ENCODE measurements at places on chromosomes 11 and 22.

- peak; percentile 44 for DNase-seq
Observed at GRCh38 chr11:126282361-126282735, 545 bp upstream of the TIRAP start.

- no peak for DNase-seq
Observed at GRCh38 chr11:23502826-23503225, 642.6 kb upstream of the CCDC179 start.

DNA sequence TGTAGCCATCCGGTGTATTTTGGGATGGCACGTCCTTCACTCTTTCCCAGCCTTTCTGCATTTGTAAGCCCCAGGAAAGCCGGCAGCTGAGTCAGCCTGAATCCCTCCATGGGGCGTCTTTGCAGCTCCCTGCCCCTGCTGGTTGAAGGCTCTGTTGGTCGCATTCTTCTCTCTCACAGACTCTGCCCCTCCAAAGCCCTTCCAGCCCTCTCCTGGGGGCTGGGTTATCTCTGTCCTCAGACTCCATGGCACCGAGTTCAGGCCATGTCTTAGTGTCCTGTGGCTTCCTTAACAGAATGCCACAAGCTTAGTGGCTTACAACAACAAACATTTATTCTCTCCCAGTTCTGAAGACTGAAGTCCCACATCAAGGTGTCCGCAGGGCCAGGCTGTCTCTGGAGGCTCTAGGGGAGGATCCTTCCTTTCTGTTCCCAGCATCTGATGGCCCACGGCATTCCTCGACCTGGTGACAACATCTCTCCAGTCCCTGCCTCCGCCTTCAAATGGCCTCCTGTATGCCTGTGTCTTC lies 62.2 kb downstream of the BCR start:
- no peak for DNase-seq

GRCh38 chr11:117704395-117705100 lies 92.5 kb downstream of the DSCAML1 start:
- no peak for DNase-seq

DNA sequence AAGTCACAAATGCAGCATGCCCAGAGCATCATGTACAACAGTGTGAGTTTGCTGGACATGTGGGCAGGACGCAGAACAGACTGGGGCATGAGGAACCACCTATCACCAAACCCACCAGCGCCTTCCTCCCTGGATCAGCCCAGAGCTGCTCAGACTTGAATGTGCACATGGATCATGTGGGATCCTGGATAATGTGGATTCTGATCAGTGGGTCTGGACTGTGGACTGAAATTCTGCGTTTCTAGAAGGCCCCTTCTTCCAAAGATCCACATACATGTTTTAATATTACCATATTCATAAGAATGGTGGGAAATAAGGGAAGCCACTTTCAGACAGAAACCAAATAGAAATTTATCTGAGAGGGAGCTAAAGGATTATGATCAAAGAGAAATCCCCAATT lies 85.6 kb upstream of the VPREB1 start:
- no peak for DNase-seq

DNA sequence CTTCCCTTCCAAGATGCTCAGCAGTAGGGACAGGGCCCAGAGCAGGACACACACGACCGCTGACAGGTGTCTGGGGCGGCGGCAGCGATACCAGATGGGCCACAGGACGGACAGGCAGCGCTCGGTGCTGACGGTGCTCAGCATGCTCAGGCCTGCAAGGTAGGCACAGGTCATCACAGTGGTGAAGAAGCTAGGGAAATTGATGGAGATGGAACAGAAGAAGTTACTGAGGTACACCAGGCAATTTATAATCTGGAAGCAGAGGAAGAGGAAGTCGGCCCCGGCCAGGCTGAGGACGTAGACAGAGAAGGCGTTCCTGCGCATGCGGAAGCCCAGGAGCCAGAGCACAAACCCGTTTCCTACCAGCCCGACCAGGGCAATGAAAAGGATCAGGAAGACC lies 4.6 kb downstream of the MRGPRX2 start:
- DNase-seq: no peak

DNA sequence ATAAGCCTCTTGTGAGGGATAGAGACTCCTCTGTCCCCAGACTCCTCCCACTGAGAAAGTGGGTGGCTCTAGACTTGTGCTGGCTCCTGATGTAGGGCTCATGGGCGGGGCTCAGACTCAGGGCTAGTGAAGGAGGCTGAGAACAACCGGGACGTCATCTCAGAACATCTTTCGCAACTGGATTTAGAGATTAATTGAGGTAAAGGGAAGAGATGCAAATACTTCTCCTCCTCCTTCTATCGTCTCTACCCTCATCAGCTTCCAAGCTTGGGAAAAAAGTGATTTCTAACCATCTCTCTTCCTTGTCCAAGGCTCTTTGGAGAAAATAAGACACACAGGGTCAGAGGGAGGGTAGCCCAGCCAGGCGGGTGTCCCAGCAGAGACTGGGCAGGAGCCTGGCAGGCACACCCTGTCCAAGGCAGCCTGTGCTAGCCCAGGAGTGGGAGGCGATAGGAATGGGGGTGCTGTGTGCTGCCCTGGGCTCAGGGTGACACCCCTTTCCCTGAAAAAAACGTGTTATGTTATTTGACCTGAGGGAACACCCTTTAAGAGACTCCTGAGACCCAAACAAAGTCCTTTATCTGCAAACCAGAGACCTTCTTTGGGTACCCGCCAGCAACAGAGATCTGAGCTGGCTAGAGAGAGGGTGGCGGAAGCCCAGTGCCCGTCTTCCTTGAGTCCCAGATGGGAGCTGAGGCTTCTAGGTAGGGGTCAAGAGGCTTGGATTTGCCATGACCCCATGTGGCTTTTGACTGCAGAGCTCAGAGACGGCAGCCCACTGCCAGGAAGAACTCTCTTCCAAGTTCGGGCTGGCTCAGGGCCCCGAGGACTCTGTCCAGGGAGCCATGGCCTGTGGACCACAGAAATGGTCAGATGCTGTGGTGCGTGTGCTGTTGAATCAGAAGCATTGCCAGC lies 160.9 kb downstream of the ADAMTS15 start:
- no peak for DNase-seq

GRCh38 chr11:612201-612960 lies 3.4 kb downstream of the IRF7 start:
- no peak for DNase-seq

GRCh38 chr11:83147895-83148294 lies 9.0 kb upstream of the PCF11 start:
- DNase-seq: no peak

DNA sequence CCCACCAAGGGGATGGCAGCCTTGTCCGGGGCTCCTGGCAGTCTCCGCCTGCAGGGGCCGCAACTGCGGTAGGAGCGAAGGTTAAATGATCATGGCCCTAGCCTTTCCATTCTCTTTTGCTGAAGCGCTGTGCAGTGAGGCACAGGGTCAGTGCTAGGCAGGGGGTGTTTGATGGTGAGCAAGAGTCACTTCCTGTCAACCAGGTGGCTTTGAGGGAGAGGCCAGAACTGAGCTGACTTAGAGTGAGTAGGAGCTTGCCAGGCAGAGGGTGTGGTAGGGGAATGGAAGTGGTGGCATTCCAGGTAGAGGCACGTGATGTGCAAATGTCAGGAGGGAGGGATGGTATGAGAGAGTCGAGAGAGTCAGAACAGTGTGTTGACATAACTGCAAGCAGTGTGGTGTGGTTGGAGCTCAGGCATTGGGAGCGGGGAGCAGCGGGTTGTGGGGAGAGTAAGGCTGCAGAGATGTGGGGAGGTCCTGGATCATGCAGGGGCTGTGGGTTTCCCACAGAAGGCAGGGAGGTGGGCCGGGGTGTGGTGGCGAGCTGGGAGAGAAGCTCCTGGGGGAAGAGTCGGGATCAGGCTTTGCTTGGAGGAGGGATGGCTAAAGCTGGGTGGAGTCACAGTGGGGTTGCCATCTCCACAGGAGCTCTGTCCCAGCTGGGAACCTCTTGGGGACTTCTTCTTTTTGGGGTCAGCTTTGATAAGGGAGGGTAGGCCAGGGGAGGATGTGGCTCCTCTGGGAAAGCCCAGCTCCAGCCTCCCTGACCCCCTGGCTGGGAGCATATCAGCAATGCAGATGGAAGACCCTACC lies 33.3 kb downstream of the AMPD3 start:
- DNase-seq: no peak

DNA sequence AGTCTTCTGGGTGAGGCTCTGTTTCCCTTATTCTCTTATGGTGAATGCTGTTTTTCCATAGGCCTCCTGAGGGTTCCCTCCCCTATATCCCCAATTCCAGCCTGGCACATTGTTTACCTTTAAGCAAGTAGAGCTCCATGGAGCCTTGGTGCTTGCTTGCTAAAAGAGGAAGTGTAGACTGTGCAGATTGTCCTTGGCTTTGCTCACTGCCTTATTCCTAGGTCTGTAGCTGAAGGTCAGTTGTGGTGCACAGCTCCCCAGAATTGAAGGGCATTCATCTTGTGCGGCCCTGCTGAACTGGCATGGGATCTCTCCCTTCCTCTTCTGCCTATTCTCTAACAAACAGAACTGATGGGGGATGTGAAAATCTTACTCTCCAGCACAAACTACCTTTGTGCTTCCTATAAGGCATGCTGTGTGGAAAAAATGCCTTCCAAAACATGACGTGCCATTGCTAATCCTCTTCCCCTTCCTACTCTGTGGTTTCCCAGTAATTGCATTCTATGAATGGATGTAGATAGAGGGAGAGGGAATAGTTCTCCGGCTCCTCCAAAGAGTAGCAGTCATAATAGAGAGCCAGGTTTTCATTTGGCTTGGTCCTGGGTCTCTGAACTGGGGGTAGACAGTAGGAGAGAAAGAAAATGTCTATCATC lies 34.2 kb upstream of the PLET1 start:
- DNase-seq: no peak

- no peak for DNase-seq
Observed at GRCh38 chr11:47509077-47509536, 43.8 kb downstream of the CELF1 start.

- DNase-seq: no peak
Observed at GRCh38 chr11:117380676-117381075, 53.0 kb downstream of the CEP164 start.

GRCh38 chr11:50423208-50423607 lies 390.5 kb downstream of the OR4C45 start:
- DNase-seq: no peak

DNA sequence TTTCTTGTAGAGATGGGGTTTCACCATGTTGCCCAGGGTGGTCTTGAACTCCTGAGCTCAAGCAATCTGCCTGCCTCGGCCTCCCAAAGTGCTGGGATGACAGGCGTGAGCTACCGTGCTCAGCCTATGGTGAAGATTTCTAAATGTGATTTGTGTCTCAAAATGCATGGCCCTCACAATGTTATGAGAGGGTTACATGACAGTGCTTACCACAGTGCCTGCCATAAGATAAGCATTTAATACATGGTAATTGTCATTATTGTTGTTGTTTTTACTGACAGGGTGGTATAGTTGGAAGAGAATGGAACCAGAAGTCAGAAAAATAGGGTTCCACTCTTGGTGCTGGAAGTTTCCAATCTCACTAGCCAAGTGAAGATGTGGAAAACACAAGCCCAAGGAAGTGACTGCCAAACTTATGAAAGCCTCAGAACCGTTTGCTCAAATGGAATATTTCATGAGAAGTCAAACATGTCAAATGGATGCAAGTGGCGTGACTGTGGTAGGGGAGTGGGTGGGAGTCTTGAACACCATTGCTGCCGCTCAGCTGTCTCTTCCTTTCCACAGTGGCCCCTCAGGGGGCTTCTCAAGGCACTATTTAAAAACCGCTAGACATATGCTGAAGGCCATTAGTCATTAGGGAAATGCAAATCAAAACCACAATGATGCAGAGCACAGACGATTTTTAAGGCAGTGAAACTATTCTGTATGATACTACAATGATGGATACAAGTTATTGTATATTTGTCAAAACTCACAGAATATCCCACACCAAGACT lies 29.1 kb upstream of the LMO2 start:
- no peak for DNase-seq

- DNase-seq: no peak
Observed at GRCh38 chr11:933142-933851, 7.6 kb downstream of the AP2A2 start.

DNA sequence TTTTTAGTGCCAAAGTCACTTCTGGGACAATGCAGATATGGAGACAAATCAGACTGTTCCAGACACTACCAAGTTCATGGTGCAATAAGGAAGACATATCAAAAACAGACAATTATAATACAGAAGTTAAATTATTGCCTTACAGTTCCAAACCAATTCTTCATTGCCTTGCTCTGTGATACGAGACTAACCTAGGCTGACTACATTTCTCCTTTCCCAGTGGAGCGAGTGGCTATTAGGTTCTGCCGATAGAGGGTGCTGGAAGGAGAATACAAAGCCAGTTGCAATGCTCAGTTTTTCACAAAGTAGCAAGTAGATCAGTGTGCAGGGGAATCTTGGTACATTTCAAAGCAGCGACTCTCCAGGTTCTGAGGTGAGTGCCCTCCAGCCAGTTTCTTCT lies 67.8 kb downstream of the FAM168A start:
- no peak for DNase-seq

GRCh38 chr22:23912293-23912903 lies 18.2 kb downstream of the MIF start:
- no peak for DNase-seq

DNA sequence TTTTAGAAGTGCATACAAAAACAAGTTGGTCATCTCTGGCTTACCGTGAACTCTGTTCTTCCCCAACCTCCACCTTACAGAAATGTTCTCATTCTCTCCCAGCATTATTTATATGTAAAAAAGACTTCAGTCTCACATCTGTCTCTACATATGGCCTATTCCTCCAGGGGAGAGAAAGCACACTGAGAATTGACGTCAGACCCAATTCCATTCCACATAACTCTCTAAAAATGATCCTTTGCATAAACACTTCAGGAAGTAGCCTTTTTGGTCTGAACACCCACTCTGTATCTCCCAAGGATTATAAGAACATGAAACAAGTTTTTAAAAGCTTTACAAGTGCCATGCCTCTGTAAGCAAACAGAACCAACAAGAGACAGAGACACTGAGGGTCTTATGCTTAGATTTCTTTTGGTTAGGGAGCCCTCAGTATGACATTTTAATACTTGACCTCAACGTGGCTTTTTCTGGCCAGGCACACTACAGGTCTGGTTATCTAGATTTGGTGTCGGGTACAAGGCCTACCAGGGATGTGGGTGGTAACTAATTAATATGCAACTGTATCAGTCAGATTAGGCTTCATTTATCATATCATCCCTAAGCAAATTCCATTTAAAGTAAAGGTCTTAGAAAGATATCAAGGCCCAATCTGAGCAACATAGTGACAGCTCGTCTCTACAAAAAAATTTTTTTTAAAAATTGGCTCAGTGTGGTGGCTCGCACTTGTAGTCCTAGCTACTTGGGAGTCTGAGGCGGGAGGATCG lies 48.5 kb upstream of the PPP2R1B start:
- DNase-seq: peak; percentile 21

DNA sequence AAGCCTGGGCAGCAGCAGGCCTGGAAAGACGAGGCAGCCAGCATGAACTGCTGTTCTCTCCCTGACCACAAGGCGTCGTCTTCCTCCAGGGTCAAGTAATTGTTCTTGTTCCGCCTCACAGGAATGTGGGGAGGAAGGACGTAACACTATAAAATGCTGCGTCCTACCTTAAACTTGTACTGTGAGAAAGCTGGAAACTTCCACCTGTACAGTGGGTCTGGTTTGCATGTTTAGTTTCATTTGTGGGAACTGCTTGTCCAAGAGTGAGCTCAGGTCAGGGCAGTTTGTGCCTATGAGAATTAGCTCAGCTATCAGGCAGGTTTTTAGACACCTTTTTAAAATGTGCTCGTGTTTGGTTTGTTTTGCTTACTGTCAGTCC lies 55.2 kb downstream of the PANX1 start:
- peak; percentile 25 for DNase-seq
